ENCODE measurements at places on chromosomes 1 and 21.
A peak's percentile ranks its signal among the peaks of the same experiment; 100 is the strongest.

- DNase-seq = no peak
Observed at GRCh38 chr1:167083066-167083665, 7.0 kb downstream of the GPA33 start.

- DNase-seq = peak; percentile 56
Observed at GRCh38 chr1:39204441-39205081, at the start of gene MACF1. MACF1 (plus strand) TSS chr1:39204695; CDS start chr1:39205023, 328 bp downstream.

DNA sequence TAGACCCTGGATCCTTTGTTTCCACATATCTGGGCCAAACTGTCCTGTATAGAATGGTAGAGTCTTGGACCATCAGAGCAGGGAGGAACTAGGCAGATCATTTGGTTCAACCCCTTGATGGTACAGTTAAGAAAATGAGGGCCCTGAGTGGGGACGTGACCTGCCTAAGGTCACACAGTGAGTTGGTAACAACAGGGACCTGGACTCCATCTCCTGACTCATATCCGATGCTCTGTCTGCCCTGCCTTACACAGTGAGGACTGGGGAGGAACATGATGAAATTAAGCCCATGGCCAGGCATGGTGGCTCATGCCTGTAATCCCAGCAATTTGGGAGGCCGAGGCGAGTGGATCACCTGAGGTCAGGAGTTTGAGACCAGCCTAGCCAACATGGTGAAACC lies 440.2 kb downstream of the PTPRU start:
- DNase-seq = no peak

DNA sequence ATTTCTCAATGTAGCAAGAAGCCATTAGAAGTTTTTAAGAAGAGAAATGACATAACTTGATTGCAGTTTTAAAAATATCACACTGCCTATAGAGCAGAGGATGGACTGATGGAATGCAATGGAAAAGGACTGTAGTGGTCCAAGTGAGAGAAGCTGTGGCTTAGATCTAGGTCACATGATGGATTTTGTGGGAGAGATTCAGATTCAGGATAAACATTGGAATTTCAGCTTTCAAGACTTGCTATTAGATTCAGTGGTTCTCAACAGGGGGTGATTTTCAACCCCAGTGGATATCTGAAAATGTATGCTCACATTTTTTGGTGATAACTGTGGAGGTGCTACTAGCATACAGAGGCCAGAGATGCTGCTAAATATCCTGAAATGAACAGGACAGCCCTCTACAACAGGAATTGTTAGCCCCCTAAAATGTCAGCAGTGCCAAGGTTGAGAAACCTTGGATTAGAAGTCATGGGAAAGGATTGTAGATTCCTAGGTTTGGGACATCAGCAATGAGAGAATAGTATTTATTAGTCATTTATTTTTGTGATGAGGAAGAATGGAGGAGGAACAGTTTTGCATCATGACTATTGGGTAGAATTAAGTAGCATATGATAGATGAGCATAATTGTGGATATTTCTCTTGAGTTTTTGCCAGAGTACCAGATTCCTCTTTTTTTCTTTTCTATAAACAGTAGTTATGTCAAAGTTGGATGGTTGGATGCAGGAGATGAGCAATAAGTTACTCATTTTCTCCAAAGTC lies 30.1 kb upstream of the KCNK2 start:
- DNase-seq = no peak

GRCh38 chr1:91501523-91501851 lies 836 bp downstream of the CDC7 start:
- no peak for DNase-seq

DNA sequence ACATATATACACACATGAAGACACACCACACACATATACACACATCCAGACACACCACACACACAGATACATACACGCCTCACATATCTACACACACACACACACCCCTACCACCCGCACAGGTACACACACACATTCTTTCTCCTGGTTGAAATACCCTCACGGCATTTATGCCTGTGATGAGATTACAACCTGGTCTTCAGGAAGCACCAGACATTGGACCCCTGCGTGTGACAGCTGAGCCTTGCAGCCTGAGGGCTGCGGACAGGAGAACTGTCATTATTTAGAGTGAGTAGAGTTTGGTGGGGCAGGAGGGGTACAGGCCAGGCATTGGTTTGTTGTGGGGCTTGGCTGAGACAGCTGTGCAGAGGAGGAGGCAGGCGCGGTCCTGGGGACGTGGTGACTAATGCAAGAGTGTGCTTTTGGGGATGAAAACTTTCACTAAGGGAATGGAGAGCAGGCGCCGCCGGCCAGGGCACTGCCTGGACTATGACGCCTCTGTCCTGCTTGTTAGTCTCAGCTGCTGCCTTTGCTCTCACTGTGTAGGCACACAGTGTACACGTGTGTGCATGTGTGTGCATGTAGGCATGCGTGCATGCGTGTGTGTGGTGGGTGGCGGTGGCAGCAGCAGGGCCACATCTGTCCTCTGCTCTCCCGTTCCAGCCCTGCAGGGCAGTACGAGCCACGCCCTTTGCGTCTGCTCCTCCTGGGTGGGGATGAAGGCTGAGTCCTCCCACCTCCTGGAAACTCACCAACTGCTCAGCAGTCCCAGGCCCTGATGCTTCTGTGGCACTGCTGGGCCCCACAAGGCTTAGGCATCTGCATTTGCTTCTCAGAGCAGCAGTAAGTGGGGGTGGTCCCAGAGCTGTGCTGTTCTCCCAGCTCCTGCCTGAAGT lies 57.6 kb downstream of the SPSB1 start:
- DNase-seq = no peak

All from activated naive CD4-positive, alpha-beta T cell treated with anti-CD3 and anti-CD28 coated beads, Interleukin-2, amount 10 ng/mL, durations not matched to agents 7 days and 5 days (primary cell).